ENCODE measurements at places on chromosomes 3 and 15.

- DNase-seq: no peak
Measured at GRCh38 chr15:99719096-99719541, 14.1 kb downstream of the LYSMD4 start.

GRCh38 chr3:127491909-127492308, 98.6 kb downstream of the TPRA1 start:
- DNase-seq: no peak

DNA sequence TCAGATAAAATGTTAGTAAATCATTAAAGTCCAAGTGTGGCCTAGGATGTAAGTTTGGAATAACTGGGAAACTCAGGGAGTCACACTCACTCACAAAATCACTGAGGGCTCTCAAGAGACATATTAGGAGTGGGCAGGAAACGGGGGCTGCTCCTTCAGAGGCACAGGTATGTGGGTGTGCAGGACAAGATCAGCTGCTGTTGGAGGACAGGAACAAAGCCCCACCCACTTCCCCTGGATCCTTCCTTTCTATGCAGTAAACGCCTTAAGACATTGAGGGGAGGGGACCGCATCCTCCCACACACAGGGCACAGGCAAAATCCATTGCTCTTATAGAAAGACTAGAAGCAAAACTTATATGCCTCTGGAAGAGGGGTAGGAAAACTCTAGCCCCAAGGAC, 30.2 kb downstream of the TM2D3 start:
- DNase-seq: no peak

GRCh38 chr3:46466273-46466672, 1.6 kb upstream of the LTF start:
- no peak for DNase-seq

All from activated CD4-positive, alpha-beta T cell treated with anti-CD3 and anti-CD28 coated beads for 24 hours (primary cell).